Activated naive CD8-positive, alpha-beta T cell treated with anti-CD3 and anti-CD28 coated beads for 36 hours (primary cell): ENCODE measurements at places on chromosomes 16 and 17. TPM values are rescaled to one million over a fixed set of nuclear protein-coding genes. Genes with fewer than 3 reads are reported as not detected.

ALOX12 gene
- total RNA-seq = not detected

- no peak overlapping the region for H3K4me3 ChIP-seq
- H3K27ac ChIP-seq = no peak overlapping the region
- no peaks in the 10 kb centered on the region for H3K36me3 ChIP-seq
- no peak for DNase-seq
Measured at GRCh38 chr17:61318684-61319098, 81.0 kb upstream of the TBX2 start.

DNA sequence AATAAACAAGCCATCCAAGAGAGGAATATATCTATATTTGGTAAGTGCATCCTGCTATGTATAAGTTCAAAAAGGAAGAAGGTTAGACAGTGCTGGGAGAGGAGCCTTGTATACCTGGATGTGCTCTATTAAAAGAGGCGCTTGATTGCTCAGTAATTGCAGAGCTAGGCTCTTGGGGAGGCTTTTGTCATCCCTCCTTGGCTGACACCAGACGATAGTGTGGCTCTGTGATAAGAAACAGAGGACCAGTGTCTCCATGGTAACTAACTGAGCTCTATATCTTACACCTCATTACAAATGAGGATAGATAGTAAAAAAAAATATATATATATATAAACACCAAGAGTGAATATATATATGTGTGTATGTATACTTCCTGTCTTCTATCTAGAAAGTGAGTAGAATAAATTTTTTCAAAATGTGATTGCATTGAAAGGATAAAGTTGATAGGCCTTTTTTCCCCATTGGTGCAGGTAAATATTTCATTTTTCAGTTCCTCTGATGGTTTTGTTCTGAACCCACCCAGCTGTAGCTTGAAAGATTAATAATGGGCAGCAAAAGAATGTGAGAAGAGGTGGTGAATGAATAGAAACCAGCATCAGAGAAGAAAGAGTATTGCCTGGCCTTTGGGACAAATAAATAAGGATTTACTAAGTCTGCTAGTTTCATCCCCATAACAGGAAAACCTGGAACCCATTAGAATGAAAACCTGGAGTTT is 303.7 kb downstream of the ZFHX3 start:
- no peak for DNase-seq
- no peaks in the 10 kb centered on the region for H3K27me3 ChIP-seq
- H3K27ac ChIP-seq = no peak overlapping the region
- peaks cover 1% of the 10 kb centered on the region for H3K36me3 ChIP-seq

DNA sequence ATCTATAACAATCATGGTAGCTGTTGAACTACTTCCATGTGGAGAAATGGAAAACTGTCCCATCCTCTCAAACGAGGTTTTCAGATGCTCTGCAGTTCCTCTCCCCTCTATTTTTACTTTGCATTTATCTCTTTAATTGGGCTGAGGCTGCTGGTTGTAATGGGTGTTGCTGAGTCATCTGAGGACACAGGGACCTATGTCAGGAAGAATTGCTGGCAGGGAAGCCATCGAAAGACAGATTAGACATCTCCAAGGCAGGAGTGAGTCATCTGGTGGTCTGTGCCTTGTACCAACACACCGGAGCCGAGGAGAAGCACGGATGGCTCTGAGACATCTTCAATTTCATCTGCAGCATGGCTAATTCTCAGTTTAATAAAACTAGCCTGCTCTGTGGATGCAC is 394.5 kb downstream of the GRIN2A start:
- no peaks in the 10 kb centered on the region for H3K36me3 ChIP-seq
- H3K27ac ChIP-seq = no peak overlapping the region
- no peak overlapping the region for H3K4me3 ChIP-seq
- DNase-seq = no peak
- no peaks in the 10 kb centered on the region for H3K4me1 ChIP-seq

CA10 gene
- total RNA-seq = not detected

FN3K gene
- 2.4 TPM for total RNA-seq

- peak overlapping the region; percentile 34 for H3K27ac ChIP-seq
- H3K4me3 ChIP-seq = peak overlapping the region; percentile 98
- H3K27me3 ChIP-seq = no peaks in the 10 kb centered on the region
- peaks cover 26% of the 10 kb centered on the region for H3K36me3 ChIP-seq
- peaks cover 33% of the 10 kb centered on the region for H3K4me1 ChIP-seq
- DNase-seq = no peak
Measured at GRCh38 chr16:29975811-29976511, 2.3 kb downstream of the TAOK2 start.

- no peaks in the 10 kb centered on the region for H3K36me3 ChIP-seq
- H3K4me1 ChIP-seq = peaks cover 4% of the 10 kb centered on the region
- DNase-seq = peak; percentile 36
- no peak overlapping the region for H3K4me3 ChIP-seq
- H3K27ac ChIP-seq = no peak overlapping the region
Measured at GRCh38 chr17:37791447-37792399, 46.9 kb upstream of the HNF1B start.

WDR81 gene
- 15.2 TPM for total RNA-seq

SDR42E2 gene
- not detected for total RNA-seq

DNA sequence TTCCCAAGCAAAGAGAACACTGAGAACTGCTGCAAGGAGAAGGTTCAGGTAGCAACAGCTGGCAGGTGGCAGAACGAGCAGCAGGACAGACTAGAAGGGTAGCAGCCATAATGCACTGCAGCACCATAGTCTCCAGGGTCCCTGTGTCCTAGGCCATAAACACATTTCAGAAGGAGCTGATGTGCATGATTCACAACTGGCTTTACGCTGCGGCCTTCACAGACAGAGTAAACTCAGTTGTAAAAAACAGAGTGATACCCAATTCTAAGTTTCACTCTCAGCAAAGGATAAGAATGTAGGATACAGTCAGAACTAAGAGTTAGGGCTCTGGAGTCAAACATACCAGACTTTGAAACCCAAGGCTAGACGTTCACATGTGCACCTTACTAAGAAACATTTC is 24.4 kb downstream of the ARHGAP17 start:
- H3K27me3 ChIP-seq = no peaks in the 10 kb centered on the region
- no peak overlapping the region for H3K4me3 ChIP-seq
- peaks cover 5% of the 10 kb centered on the region for H3K36me3 ChIP-seq
- peaks cover 70% of the 10 kb centered on the region for H3K4me1 ChIP-seq

DNA sequence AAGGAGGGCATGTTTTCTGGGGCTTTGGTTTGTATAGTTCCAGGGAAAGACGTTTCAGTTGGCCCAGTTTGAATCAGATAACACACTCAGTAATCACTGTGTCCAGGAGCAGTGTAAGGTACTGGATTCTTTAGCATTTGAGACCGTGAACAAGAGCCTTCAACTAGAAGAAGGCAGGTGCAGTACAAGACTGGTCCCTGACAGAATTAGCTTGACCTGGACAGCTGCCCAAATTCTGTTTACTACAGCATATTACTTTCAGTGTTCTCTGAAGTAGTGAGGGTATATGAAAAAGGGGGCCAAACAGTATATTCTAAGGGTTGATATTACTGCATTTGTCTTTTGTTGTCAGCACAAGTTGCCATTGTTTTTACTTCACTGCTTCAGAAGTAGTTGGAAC is 81.3 kb downstream of the COX10 start:
- H3K27ac ChIP-seq = no peak overlapping the region
- H3K27me3 ChIP-seq = no peaks in the 10 kb centered on the region
- no peak for DNase-seq
- H3K36me3 ChIP-seq = peaks cover 34% of the 10 kb centered on the region
- peaks cover 14% of the 10 kb centered on the region for H3K4me1 ChIP-seq

GRCh38 chr17:57562184-57562698 is 182.9 kb downstream of the CCDC182 start:
- H3K4me3 ChIP-seq = no peak overlapping the region
- DNase-seq = no peak
- H3K27ac ChIP-seq = no peak overlapping the region
- no peaks in the 10 kb centered on the region for H3K27me3 ChIP-seq
- no peaks in the 10 kb centered on the region for H3K36me3 ChIP-seq

DNA sequence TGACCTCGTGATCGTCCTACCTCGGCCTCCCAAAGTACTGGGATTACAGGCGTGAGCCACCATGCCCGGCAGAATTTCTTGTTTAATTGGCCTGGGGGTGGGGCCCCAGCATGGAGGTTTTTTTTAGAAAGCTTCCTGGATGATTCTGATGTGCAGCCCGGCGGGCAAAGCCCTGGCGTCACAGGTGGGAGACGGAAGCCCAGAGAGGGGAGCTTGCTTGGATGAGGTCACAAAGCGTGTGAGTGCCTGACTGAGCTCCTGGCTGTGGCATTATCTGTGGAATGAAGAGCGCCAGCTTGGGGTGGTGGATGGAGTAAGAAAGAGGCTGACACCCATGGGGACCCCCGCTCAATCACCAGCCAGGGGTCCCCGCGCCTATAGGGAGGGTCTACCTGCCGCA is 4.1 kb downstream of the VASN start:
- H3K4me3 ChIP-seq = no peak overlapping the region
- H3K27me3 ChIP-seq = no peaks in the 10 kb centered on the region
- no peak overlapping the region for H3K27ac ChIP-seq
- H3K4me1 ChIP-seq = peaks cover 5% of the 10 kb centered on the region
- no peaks in the 10 kb centered on the region for H3K36me3 ChIP-seq

FAM83G gene
- total RNA-seq = 10.4 TPM

DNA sequence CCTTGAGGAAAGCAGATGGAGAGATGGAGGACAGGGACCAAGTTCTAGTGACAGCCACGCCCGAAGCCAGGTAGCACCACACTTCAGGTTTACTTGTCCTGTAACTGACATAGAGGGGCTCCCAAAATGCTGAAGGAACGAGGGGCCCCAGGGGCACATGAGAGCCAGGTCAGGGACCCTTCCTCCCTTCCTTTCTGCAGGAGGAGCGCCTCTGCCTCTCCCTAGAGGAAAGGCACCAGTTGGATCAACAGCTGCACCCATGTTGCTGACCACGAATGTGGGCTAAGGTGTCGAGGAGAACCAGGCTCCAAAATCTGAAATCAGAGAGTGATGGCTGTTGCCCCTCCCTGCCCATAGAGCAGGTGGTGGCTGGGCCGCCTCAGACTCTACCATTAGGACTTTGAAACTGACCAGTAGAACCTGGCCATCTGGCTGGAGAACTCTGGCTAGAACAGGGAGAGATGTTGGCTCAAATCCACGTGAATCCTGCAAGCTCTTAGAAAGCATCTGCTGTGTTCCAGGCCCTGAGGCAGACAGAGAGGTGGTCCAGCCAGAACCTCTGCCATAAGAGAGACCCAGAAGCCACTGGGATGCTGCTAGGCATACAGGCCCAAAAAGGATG is 218.8 kb downstream of the KATNIP start:
- H3K4me3 ChIP-seq = no peak overlapping the region
- no peaks in the 10 kb centered on the region for H3K4me1 ChIP-seq
- no peak for DNase-seq
- peaks cover 9% of the 10 kb centered on the region for H3K36me3 ChIP-seq

GRCh38 chr16:75075688-75076268 is 40.8 kb downstream of the LDHD start:
- H3K4me1 ChIP-seq = peaks cover 32% of the 10 kb centered on the region
- no peaks in the 10 kb centered on the region for H3K27me3 ChIP-seq
- DNase-seq = no peak
- no peaks in the 10 kb centered on the region for H3K36me3 ChIP-seq

GRCh38 chr17:29663155-29663554 is 40.4 kb upstream of the CORO6 start:
- H3K4me3 ChIP-seq = no peak overlapping the region
- H3K4me1 ChIP-seq = peaks cover 35% of the 10 kb centered on the region
- no peak for DNase-seq
- no peak overlapping the region for H3K27ac ChIP-seq

DNA sequence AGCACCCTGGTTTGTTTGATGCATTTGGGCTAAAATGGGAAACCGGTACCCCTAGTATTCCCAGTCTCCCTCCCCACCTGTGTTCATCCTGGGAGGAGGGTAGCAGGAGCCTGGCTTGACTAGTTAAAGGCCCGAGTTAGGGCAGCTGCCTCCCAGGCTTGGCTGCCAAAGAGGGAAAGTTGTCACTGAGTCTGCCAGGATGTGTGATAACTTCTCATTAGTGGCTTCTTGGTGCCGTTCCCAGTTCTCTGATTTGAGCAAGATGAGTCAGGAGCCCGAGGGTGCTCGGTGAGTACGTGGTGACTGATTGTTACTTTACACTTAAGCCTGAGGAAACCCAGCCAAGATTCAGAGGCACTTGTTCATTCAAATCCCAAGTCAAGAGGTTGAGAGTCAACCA is 2.5 kb downstream of the KRT32 start:
- H3K4me3 ChIP-seq = no peak overlapping the region
- no peaks in the 10 kb centered on the region for H3K4me1 ChIP-seq
- H3K27me3 ChIP-seq = no peaks in the 10 kb centered on the region
- no peaks in the 10 kb centered on the region for H3K36me3 ChIP-seq
- DNase-seq = no peak

DNA sequence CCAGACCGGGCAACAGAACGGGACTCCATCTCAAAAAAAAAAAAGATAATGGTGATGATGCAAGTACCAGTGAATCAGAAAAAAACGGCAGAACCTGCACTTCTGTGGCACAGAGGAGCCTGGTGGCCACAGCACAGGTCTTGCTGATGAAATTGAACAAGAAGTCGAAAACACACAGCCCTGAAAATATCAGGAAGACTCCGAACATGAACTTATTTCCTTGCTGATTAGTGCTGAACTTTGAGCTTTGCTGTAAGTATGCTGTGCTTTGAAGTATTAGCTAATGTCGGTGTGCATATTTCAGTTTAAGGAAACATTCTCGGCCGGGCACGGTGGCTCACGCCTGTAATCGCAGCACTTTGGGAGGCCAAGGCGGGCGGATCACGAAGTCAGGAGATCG is 10.9 kb upstream of the MYO15B start:
- H3K36me3 ChIP-seq = no peaks in the 10 kb centered on the region
- no peaks in the 10 kb centered on the region for H3K27me3 ChIP-seq
- no peak overlapping the region for H3K4me3 ChIP-seq
- DNase-seq = no peak
- peaks cover 7% of the 10 kb centered on the region for H3K4me1 ChIP-seq

FLCN gene
- total RNA-seq = 22.7 TPM

DDX52 gene
- total RNA-seq = 41.0 TPM

SGCA gene
- not detected for total RNA-seq

KCNG4 gene
- not detected for total RNA-seq

DNA sequence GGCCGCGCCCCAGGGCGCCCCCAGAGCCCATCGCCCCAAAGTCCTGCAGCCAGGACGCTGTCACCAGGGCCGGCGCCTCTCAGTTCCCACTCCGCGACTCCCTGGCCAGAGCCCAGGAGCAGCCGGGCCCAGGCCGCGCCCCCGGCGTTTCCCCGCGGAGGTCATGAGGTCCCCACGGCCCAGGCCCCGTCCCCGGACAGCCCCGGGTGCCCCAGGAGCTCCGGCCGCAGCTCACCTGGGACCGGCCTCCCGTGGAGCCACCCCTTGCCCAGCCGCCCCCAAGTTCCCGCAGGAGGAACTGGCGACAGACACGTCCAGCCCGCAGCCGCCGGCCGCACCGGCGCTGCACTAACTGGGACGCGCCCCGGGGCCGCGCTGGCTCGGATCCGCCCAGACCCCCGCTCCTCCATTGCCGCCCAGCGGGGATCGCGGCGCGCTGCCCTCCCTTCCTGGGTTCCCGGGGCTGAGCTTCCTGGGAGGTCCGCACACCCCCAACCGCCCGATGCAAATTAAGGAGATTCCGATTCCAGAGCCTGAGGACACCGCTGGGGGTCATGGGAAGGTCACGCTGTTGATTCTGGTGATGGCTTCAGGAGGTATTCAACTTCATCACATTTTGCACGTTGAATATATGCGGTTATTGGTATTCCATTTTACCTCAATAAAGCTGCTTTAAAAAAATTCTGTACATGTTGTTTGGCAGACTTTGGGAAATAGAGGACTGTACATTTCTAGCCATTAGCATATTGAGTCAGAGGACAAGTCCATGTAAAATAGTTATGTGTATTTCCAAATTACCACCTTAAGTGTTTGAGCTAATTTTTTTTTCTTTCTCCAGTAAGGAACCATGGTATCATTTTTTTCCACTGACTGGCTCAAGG is 9.9 kb downstream of the AHSP start:
- peak overlapping the region; percentile 34 for H3K27ac ChIP-seq
- H3K27me3 ChIP-seq = peaks cover 56% of the 10 kb centered on the region
- DNase-seq = no peak
- H3K4me3 ChIP-seq = peak overlapping the region; percentile 42
- H3K4me1 ChIP-seq = peaks cover 15% of the 10 kb centered on the region
